D341Med (cell line): ENCODE measurements at places on chromosomes 5 and 9.

DNA sequence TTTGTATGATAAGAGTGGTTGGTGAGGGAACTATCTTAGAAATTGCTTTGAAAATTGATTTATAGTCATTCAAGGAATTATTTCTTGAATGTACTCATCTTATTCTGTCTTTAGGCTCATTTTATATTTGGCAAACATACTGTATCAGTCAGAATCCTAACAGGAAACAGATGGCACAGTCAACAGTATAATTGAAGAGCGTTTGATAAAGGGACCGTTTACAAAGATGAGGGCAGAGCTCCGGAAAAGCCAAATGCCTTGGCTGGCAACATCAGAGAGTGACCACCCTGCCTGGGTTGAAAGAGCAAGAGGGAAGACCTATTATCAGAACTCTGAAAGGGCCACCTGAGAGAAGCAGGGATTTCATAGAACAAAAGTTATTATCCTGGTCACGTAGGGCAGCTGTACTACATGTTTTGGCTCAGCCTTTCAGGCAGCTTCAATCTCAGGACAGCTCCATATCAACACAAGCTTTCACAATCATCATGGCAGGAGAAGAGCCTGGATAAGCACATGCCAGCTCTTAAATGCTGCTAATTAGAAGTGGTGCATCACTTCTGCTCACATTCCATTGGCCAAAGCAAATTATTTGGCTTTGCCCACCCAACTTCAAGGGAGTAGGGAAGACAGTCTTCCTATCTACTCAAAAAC, 47.2 kb upstream of the ARL15 start:
- no peak for DNase-seq

DNA sequence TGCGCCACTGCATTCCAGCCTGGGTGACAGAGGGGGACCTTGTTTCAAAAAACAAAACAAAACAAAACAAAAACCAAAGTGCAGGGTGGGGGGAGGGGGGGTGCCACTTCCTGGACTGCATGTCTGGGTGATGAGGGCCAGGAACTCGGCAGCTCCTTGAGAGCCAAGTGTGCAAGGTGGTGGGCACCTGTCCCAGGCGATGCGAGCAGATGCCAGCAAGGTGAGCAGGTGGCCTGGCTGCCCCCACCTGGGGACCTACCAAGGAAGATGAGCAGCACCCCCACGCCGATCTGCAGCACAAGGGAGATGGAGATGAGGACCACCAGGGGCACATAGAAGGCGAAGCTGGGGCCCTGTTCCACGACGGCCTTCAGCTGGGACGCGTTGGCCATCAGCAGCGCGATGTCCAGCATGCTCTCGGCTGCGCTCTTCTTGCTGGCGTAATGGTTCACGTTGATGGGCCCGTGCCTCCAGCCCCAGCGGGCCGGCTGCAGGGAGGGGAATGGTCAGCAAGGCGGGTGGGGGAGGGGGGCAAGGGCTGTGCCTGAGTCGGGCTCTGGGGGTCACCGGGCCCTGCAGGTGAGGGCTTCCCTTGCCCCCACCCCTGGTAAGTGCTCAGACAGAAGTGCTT, 7.8 kb downstream of the NINJ1 start:
- DNase-seq: no peak

DNA sequence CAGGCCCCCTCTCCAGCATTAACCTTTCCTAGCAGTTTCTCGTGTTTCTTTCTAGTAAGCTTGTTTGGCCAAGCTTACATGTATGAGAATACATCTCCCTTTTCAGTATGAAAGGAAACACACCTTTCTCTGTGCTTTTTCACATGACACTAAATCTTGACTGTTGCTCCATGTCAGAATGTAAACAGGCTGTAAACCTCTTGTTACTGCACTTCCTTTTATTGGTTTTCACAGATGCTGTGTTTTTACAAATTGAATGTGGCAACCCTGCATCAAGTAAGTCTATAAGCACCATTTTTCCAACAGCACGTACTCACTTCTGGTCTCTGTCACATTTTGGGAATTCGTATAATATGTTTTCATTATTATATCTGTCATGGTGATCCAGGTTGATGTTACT, 2.2 kb upstream of the CANX start:
- DNase-seq: no peak

- DNase-seq: no peak
Observed at GRCh38 chr5:180974612-180975315, 13.9 kb upstream of the BTNL3 start.

DNA sequence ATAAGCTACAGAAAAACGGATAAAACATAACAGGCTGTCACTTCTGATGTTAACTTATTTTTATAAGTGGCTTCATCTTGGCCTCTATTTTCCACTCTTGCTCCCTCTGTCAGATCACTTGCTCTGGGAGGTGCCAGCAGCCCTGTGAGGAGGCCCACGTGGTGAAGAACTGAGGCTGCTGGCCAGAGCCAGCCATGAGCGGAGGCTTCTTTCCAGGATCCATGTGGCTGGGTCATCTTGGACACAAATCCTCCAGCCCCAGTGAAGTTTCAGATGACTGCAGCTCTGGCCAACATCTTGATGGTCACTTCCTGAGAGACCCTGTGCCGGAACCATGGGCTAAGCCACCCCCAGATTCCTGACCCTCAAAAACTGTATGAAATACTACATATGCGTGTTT, 7.5 kb upstream of the CMBL start:
- DNase-seq: no peak

GRCh38 chr9:68925175-68925574, 88.7 kb downstream of the PRKACG start:
- no peak for DNase-seq

- DNase-seq: peak; percentile 73
Observed at GRCh38 chr5:151742870-151743294, 15.5 kb downstream of the ATOX1 start.

- DNase-seq: no peak
Observed at GRCh38 chr5:143228597-143229293, 174.7 kb downstream of the NR3C1 start.

GRCh38 chr5:62343428-62343827, 37.4 kb downstream of the KIF2A start:
- DNase-seq: no peak

DNA sequence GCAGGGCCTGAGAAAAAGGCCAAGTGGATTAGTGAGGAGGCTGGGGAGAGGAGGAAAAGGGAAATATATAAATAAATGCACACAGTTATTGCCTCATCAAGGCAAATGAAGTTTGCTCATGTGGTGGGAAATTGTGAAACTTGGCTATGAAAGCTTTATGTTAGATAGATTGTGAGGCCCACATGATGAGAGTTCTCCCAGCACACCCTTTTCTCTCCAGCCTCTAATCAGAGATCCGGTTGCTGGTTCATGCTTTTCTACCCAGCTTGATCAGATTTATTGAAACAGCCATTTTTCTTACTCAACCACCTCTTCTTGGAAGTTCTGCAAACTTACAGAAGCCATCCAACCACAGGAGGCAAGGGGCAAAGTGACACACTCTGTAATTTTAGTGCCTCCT, 125.8 kb upstream of the KLF4 start:
- DNase-seq: no peak

GRCh38 chr9:124218438-124218982, 39.2 kb upstream of the NEK6 start:
- DNase-seq: no peak
